ENCODE measurements at places on chromosomes 7 and 10.

GRCh38 chr7:22548313-22548712 is 48.3 kb upstream of the STEAP1B start:
- no peak for DNase-seq

GRCh38 chr10:126123466-126123865 is 227.1 kb downstream of the FANK1 start:
- no peak for DNase-seq

- DNase-seq = no peak
These were observed 116.3 kb downstream of the CUX1 start for GRCh38 chr7:101933688-101934121.

DNA sequence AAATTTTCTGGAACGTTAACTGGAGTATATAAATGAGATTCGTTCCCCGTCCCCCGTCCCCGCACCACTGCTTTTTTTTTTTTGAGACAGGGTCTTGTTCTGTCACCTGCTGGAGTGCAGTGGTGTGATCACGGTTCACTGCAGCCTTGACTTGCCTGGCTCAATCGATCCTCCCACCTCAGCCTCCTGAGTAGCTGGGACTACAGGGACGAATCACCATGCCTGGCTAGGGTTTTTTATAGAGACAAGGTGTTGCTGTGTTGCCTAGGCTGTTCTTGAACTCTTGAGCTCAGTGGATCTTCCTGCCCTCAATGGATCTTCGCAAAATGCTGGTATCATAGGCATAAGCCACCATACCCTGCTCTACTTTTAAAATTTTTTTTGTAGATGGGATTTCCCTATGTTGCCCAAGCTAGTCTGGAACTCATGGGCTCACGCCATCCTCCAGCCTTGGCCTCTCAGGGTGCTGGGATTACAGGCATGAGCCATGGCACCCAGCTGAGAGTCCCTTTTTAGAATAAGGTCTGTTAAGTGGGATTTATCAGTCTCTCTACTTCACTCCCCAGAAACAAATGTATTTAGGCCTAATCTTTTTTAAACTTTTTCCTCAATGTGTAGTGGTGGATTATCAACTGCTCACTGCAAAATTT is 122.9 kb downstream of the LYZL1 start:
- no peak for DNase-seq
